ENCODE measurements at places on chromosomes 1 and 21.

DNA sequence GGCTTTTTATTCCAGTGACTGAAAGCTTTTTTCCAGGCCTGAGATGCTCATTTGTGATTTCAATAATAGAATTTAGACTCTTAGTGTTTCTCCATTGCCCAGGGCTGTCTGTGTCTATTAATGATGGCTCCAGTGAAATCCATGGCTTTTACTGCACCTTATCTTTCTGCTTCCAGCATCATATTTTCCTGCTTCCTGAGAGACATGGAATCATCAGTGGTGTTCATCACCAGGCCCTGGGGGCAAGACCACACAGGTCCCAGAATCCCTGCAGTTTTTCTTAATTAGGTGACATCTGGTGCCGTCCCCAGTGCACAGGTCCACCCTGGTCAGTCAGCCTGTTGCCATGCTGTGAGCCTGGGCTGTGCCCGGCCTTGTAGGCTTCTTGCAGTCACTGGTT is 15.5 kb downstream of the NT5C1A start:
- DNase-seq, result no peak

DNA sequence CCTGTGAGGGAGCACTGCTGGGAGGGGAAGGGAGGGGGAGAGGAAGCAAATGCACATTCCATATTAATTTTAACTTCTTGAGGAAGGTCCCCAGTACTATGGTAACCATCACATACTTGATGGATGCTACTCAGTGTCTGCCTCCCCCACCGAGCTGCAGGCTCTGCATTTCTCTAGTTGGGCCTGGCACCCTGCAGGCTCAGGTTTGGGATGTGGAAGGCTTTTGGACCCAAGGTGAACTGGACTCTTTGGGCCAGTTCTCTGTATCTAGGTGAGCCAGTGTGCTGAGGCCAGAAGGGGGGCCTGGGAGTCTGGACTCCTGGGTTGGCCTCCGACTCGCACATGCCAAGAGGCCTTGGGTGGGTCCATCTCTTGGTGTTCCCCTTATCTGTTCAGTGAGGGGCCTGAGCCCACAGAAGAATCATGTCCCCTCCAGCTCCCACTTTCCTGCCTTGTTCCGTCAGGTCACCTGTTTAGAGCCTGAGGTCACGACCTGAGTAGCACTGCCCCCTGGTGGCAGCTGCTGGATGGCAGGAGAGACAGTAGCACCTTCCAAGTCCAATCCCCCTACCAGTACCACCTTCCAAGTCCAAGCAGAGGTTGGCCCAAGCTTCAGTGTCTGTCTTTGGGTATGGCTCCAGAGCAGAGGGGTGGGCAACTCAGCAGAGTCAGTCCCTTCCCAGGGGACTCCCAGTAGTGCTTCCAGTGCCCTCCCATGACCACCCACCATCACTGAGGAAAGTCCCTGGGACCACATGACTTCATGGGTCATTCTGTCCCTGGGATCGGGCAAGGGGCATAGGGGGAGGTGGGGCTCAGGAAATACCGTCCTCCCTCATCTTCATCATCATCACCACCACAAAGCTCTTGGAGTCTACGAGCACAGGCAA is 241.8 kb downstream of the TRABD2B start:
- DNase-seq, result peak; percentile 59

GRCh38 chr1:205376739-205377138 is 20.0 kb upstream of the KLHDC8A start:
- no peak for DNase-seq

DNA sequence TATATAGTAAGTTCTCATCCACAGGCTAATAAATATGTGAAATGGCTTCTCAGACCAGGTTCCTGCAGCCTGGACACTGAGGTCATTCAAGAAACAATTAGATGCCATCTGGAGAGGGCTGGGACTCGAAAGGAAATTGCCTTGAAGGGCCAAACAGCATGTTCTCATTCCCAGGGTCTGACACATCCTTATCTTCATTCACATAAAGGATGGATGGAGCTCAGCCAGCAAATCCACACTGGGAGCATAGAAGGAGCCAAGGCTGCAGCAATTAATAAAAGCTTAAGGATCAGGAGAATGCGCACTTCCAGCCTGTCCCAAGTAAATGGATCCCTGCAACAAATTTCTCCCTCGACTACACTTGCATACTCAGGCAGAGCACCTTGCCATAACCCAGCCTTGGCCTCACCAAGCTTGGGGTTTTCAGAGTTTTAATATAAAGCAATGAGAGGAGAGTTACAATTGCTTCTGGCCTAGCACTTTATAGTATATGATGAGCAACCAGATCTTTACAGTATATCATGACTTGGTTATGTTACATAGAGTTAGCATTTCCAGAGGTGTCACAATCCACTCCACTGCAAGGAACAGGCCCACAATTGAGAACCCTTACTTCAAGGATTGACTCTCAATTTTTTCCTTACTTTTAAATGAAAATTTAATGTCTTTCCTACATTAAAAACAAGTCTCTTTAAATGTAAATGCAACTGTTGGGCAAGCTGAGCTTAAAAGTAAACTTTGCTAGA is 55.9 kb downstream of the BCAR3 start:
- DNase-seq, result no peak

DNA sequence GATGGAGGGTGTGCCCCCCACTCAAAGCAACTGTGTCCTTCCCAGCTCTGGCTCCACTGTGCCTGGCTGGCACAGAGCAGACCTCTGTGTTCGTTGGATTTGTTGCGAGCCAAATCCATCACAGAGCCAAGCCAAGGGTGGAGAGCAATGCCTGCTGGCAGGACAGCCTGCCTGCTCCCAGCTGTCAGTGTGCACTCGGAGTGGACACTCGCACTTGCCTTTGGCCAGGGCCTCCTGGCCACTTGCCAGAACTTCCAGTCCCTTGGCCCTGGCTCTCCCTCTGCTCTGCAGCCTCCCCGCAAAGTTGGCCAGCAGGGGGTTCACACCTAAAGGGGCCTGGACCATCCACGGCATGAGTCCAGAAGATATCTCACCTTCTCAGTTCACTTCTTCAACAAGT is 16.4 kb downstream of the HEYL start:
- DNase-seq, result no peak

DNA sequence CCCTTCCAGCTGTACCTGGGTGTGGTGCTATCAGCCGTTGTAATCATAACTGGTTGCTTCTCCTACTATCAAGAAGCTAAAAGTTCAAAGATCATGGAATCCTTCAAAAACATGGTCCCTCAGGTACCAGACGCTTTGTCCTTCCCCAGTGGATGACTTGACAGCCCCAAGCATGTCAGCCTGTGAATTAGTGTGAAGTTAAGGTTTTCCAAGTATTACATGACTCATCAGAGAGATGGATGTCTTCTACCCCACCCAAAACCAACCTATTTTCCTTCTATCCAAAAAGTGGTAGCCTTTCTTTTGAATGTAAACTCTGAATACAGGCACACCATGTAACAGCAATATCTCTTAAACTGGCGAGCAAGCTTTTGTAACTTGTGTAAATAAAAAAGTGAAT is 15.1 kb downstream of the ATP1A1 start:
- no peak for DNase-seq

GRCh38 chr1:89758156-89758555 is 62.7 kb upstream of the LRRC8D start:
- no peak for DNase-seq

DNA sequence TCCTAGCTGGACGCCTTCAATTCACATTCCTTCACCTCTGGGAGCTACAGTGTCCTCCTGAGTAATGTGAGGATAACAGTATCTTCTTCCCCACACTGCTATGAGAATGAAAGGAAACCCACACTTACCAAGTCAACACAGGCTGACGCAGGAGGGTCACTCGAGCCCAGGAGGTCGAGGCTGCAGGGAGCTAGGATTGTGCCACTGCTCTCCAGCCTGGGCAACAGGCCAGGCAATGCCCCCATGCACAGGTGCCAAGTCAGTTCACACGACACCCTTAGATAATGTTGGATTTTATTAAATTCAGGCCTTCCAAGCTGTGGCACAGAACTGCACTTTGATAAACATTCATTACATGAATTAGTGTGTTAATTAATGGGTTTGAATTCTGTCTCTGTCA is 31.9 kb downstream of the MATN1 start:
- DNase-seq, result peak; percentile 18

GRCh38 chr1:246921481-246921880 is 10.3 kb downstream of the AHCTF1 start:
- no peak for DNase-seq

- no peak for DNase-seq
These were observed 57.8 kb downstream of the JAK1 start for GRCh38 chr1:64908575-64908974.

- peak; percentile 74 for DNase-seq
These were observed 787 bp downstream of the PTGFR start for GRCh38 chr1:78491451-78492071.

GRCh38 chr1:183634429-183635065 is 1.0 kb downstream of the ARPC5 start:
- DNase-seq, result no peak

DNA sequence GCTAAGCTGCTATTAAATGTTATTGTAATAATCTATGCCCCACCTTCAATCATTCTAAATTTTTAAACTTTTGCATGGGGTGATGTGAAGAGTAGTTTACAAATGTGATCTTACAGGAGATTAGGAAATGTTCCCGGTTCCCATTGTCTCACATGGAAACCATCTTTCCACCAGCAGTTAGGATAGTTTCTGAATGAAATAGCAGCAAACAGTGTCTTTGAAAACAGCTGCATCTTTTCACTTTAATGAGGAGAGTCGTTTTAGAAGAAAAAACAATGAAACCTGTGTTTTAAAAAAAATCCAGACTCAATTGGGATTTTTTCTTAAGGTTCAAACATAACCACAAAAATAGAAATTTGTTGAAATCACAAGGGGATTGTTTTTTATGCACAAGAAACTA is 134.2 kb downstream of the TLR5 start:
- DNase-seq, result no peak

DNA sequence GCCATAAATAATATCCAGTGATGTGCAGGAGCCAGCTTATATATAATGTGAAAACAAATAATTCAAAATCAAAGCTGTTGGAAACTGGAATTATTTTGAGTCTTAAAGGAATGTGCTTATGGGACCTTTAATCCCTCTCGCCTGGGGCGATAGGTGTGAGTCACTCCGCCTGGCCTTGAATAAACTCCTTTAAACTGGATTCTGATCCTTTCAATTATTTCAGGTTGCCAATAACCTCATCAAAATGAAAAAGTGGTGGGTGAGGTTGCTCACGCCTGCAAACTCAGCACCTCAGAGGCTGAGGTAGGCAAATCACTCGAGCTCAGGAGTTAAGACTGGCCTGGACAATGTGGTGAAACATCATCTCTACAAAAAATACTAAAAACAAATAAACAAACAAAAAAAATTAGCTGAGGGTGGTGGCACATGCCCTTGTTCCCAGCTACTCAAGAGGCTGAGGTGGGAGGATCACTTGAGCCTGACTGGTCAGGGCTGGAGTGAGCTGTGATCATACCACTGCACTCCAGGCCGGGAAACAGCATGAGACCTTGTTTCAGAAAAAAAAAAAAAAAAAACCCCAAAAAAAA is 11.4 kb upstream of the SLC2A5 start:
- no peak for DNase-seq

DNA sequence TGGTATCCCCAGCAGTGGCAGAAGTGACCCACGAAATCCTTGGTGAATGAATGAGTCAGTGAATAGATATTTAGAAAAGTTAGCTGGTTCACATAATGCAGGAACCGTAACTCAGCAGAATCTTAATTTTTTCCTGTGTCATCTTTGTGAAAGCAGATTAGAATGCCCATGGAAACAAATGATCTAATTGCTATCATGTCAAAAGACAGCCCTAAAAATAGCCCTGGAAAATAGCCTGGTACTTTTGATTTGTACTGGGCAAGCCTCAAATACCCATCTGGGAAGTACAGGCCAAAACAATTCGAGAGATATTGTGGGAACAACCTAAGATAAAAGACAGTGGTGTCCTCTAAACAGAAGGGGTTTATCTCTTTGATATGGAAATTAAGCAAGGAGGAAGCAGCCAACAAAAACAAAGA is 21.1 kb downstream of the FYB2 start:
- DNase-seq, result no peak

GRCh38 chr1:170929835-170930554 is 5.3 kb upstream of the MROH9 start:
- no peak for DNase-seq

GRCh38 chr1:228925691-228926090 is 190.4 kb downstream of the RHOU start:
- DNase-seq, result no peak

DNA sequence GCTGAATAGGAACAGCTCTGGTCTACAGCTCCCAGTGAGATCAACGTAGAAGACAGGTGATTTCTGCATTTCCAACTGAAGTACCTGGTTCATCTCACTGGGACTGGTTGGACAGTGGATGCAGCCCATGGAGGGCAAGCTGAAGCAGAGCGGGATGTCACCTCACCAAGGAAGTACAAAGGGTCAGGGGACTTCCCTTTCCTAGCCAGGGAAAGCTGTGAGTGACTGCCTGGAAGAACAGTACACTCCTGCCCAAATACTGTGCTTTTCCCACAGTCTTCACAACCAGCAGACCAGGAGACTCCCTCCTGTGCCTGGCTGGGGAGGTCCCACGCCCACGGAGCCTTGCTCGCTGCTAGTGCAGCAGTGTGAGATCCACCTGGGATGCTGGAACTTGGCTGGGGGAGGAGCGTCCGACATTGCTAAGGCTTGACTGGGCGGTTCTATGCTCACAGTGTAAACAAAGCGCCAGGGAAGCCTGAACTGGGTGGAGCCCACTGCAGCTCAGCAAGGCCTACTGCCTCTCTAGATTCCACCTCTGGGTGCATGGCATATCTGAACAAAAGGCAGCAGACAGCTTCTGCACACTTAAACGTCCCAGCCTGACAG is 14.7 kb downstream of the CR1L start:
- no peak for DNase-seq

DNA sequence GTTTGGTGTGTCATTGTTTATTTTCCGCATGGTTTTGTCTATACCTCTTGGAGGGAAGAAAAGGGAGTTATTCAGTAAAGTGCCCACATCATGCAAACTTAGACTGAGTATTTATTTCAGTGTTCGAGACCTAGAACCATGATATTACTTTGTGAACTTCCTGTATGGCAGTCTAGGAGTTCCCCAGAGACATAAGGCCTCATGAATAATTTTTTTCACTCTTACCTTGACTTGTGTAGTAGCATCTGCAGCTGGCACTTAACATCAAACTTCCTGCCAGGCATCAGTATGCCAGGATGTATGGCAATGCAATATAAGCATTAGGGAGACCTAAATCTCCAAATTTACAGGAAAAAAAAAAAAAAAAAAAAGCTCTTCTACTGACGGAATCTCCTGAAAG is 287.7 kb downstream of the NEGR1 start:
- DNase-seq, result no peak

- no peak for DNase-seq
These were observed 31.7 kb downstream of the OR13G1 start for GRCh38 chr1:247647864-247648263.

DNA sequence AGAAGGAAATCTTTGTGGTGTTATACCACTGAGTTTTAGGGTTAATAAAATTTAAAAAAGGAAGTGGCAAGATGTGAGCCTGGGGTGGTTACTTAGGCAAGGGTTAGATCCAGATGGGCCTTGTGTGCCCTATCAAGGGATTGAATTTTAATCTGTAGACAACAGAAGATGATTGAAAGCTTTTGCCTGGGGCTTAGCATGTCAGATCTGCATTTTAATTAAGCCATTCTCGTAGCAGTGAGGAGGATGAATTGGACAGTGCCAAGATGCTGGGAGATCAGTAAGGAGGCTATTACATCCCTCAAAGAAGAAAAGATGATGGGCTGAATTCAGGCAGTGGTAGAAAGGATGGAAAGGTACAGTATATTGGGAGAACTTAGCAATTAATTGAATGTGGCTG is 42.3 kb downstream of the HMGB4 start:
- no peak for DNase-seq

- no peak for DNase-seq
These were observed 99.1 kb downstream of the ASTN1 start for GRCh38 chr1:177065430-177065829.

Measured in left forelimb (tissue), 1 donor.